ENCODE measurements at places on chromosomes 7 and 10.

GRCh38 chr7:24434972-24435371 lies 138.3 kb upstream of the PALS2 start:
- DNase-seq, result no peak

DNA sequence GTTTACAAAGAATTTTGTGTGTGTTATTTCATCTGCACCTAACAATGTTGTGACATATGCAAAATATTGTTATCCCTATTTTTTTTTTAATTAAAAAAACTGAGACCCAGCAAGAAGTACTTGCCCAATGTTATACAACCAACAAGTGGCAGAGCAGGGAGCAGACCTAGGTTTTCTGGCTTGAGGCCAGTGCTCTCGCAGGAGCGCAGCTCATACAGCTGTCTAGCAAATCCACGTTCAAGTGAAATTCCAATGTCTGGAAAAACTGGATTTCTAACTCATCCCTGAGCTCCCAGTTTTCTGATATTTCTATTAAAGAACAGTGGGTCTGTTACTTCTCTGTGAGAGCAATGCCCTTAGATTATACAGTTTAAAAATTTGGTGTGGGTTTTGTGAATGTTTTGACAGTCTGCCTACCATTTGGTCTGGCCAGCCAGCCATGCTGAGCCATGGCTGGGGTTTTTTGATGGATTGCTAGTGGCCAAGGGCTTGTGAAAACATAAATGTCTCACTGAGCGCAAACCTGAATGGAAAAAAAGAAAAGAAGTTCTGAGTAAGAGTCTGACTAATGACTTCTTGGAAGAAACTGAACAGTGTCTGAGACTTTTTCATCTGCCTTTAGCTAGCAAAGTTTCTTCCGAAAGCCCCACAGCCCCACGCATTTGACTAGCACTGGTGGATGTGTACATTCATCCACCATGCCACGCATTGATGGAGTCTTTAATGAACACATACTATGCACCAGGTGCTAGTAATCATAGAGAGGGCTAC lies 15.4 kb upstream of the PRF1 start:
- peak; percentile 41 for DNase-seq

DNA sequence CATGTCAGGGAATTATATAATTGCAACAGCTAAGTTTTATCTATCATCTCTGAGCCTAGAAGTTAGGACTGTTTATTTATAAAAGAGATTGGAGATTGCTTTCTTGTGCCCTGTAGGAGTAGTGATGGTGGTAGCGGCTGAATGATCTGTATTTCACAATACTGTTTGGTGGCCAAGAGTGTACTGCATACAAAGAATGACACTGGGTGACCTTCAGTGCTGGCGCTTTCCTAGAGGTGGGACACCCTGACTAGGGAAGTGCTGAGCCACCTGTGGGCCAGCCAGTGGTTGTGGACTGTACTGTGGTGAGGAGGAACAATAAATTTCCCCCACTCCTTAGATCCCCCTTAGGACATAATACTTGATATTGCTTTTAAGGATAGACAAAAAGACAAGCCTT lies 53.0 kb downstream of the COPG2 start:
- no peak for DNase-seq

DNA sequence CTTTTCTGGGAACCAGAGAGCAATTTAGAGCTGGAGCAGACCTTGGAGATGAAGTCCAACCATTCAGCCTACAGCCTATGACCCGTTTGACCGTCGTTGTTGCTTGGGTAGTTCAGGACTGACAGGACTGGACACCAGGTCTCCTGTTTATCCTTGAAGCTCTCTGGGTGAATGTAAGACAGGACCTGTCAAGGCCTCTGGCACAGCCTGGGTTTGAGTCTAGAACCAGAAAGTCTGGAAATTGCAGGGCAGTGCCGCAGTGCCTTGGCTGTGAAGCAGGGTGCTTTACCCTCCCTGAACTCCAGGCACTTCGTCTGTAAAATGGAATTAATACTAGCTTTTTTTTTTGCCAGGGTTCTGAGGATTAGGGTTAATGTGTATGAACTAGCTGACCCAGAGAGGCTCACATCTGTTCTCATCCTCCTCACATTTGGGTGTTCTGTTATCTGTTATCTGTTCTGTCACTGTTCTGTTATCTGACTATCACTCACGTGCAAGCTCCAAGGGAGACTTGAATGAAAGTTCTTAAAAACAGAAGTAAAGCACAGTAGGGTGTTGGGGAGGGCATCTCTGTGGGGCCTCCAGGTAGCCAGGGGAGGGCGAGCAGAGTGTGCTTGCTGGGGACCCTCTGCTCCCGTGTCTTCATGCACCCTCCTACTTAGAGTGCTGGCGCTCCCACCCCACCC lies 9.9 kb downstream of the BLVRA start:
- no peak for DNase-seq

DNA sequence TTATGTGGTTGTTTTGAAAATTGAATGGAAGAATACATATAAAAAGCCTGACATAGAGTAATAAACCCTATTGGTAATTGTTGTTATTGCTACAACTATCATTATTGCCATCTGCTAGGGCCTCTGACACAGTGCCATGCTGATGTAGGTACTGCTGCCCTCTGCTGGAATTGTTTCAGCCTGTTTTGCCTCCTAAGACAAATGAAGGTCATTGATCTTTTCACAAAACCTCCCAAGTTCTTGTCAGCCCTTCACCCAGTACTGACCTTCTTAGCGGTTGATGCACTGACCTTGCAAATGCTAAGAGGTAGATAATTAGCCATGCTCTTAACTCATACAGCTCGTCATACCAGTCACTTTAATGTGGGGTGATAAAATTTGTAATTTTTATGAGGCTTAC lies 975.2 kb downstream of the SORCS1 start:
- no peak for DNase-seq

GRCh38 chr7:28065308-28065707 lies 115.3 kb downstream of the JAZF1 start:
- DNase-seq, result no peak

GRCh38 chr10:52083422-52083821 lies 230.7 kb upstream of the DKK1 start:
- no peak for DNase-seq

- no peak for DNase-seq
Measured at GRCh38 chr7:116279217-116279616, 68.9 kb downstream of the TES start.

- no peak for DNase-seq
Measured at GRCh38 chr10:47009215-47009838, 98.1 kb downstream of the PTPN20 start.

DNA sequence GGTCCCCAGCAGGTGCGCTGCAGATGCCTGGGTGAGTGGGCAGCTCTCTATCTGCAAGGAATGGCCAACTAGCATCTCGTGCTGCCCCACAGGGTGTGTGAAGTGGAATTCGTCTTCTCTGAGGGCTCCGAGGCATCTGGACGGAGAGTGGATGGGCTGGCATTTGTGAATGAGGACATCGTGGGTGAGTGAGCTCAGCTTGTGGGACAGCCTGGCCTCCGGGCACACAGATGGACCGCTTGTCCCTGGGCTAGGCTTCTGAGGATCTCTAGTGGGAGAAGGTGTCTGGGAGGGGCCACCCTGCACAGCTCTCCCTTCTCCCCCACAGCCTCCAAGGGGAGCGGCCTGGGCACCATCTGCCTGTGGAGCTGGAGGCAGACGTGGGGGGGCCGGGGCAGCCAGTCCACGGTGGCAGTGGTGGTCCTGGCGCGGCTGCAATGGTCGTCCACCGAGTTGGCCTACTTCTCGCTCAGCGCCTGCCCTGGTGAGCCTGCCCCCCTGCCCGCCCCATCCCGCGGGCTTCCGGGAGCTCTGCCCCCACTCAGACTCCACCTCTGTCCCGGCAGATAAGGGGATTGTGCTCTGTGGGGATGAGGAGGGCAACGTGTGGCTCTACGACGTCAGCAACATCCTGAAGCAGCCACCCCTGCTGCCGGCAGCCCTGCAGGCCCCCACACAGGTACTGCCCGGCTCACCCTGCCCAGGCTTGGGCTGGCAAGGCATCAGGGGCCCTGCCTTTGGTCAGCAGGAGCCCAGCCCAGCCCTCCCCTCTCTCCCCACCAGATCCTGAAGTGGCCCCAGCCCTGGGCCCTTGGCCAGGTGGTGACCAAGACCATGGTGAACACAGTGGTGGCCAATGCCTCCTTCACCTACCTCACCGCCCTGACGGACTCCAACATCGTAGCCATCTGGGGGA lies 6.3 kb downstream of the POLR2J start:
- no peak for DNase-seq

DNA sequence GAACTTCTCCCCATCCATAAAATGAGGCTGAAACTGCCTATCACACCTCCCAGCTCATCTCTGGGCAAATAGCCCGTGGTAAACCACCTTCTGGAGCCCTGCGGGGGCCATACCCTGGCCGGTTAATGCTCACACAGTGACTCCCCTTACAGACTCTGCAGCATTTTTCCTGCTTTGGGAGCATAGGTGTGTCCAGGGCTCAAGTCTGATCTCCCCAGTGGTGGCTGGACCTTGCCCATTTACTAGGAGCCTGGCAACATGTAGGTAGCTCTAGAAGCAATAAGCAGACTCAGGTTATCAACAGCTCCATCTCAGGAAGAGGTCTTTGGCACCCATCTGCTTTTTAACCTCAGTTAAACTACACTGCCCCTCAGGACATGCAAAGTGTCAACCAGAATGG lies 5.5 kb upstream of the CDHR1 start:
- DNase-seq, result no peak

DNA sequence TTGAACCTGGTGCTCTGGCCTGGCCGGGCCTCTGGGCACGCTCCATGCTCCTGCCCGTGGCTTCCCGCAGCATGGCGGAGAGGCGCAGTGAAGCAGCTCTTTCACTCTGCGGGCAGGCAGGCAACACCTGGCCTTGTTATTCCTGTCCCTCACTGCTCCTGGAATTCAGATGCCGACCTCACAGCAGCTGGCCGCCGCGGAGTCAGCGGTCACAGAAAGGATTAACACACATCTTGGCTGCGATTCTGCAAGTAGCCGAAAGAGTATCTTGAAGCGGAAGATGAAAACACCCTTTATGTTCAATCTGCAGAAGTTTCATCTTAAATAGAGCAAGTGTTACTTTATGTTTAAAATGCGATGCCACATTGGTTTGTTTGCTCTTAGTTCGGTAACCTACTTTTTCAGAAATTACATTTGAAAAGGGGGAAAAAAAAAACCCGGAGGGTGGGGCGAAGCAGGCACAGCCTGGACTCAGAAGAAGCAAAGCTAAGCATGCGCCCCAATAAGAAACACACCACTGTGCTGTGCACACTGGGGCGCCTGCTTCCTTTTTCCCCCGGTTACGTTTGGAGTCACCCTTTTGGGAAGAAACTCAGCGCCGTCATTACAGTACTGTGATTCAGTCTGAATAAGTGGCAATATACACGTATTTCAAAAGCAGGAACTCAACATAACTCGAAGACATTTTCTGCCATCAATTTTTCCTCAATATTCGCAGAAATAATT lies 42.3 kb downstream of the BRI3 start:
- DNase-seq, result no peak

GRCh38 chr7:18405726-18406125 lies 89.8 kb upstream of the HDAC9 start:
- no peak for DNase-seq
